GM20000 (cell line): ENCODE measurements at places on chromosomes 5 and 9.

DNA sequence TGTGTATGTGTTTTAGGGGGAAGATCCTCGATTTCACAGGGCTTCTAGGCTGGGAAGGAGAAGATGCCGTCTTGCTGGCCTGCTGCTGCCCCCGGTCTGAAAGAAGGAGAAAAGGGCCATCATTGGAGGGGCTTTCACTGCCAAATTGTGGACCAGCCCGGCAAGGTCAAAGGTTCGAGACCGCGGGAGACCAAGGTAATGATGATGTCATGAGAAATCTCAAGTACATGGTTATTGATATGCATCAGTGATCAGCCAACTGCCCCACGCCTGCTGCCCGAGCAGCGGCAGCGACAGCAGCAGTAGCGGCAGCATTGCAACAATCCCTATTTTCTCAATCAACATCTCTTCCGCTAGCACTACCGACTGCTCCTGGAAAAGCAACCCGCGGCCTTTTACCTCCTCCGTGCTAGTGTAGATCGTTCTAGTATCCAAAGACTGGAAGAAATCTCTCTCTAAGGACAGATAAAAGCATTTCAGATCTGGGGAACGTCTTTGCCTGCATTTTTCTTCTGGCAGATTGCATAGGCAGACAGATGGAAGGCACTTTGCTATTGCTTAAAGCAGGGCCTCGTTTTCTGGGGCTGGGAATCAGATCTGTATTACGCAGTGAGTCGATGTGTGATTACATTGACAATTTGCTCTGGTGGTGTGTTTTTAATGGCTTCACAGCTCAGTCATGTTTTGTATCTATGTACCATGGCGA lies 215.3 kb downstream of the MEF2C start:
- no peak for DNase-seq

DNA sequence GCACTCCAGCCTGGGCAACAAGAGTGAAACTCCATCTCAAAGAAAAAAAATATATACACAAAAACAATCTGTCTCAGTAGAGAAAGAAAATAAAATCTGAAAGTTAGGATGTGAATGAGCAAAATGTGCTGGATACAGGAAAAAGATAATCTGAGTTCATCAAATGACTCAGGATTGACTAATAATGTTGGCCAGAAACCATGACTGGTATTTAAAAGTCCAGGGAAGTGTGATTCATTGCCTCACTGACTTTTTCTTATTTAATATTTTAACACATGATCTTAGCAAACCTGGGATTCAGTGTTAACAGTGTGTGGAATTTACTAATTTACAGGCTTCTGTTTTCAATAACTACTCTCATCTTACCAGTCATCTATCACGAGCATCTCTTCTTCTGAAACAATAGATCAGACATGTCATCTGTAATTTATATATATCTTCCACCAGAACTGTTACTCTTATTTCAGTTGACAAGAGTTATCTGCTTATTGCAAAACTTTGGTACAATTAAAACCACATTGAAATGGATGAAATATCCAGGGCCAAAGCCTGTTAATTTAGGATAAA lies 256.7 kb downstream of the CDH12 start:
- DNase-seq = no peak

GRCh38 chr5:53431665-53432064 lies 48.8 kb upstream of the FST start:
- no peak for DNase-seq

DNA sequence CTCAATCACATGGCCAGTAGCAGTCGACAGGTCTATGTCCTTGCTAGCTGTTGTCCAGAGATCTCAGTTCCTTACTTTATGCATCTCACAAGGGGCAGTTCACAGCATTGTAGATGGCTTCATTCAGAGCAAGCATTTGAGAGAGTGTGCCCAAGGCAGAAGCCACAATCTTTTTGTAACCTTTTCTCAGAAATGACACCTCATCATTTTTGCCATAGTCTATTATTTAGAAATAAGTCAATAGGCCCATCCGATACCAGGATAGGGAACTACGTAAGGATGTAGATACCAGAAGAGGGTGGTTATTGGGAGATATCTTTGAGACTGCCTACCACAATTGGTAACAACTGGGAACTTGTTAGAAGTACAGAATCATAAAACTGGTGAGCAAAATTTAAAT lies 37.1 kb downstream of the LURAP1L start:
- no peak for DNase-seq

DNA sequence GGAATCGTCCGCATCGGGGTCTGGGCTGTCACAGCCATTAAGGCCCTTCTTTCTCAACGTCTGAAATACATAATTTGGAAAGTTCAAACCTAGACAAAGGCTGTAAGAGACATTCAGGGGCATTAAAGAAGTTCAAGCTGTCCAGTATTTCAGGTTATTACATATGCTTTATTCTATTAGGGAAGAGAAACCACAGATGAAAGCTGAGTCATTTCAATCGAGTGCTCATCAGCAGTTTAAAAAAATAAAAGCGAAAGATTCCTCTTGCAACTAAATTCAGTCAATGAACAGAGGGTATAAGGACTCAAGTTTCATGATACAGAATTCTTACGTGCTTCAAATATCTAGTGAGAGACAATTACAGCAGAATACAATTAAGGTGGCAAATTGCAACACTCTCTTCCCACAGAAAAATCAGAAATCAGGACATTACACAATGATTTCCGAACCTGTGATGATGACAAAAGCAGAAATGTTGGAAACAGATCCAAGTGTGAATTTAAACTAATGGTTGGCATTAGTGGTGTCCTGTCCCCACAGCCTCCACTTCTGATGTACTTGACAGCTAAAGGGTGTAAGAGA lies 121.6 kb downstream of the MEF2C start:
- DNase-seq = no peak

GRCh38 chr5:7066471-7067235 lies 329.3 kb upstream of the ADCY2 start:
- DNase-seq = no peak

DNA sequence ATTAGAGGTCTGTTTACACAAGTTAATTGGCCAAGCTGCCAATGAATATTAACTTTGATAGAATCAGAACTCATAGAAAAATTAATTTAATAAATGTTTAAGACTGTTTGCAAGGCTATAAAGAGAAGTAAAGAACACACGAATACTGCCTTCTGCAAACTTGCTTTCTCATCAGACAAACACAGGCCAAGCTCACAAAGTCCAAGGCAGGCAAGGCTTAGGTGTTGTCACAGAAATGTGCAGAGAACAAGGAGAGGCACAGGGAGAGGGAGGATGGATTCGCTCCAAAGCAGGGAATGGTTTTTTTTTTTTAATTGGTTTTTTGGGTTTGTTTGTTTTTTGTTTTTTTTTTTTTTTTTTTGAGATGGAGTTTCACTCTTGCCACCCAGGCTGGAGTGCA lies 43.4 kb downstream of the RETREG1 start:
- no peak for DNase-seq

DNA sequence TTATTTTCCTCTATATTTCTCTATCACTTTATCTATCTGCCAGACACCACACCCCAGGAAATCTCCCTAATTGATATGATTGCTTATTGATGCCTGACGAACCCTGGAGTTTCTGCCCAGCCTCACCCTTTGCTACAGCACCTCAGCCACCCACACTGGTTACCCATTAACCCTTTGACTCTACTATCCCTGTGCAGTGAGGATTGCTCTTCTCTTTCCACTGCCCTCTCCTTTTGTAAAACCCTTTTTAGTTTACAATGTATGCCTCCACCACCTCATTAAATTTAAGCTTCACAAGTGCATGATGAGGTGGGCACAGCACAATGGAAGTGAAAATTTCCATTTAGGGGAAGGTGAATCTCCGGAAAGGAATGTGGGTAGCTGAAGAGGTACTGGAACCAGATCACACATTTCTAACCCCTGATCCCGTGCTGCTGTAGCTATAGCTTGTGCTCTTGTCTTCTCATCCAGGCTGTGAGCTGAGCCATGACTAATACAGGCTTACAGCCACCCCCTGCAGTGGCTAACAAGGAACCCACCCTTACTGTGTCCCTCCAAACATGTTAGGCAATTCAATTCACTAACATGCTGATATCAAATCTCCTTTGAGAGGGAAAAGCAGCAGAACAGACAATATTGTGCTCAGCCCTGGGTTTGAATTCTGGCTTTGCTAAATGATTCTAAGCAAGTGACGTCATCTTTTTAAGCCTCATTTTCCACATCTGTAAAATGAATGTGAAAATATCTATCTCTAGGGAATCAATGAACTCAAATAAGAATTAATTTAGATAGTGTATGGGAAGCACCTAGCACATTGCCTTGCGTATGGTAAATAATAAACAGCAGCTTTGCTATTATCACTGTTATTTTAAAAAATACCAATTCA lies 186.9 kb upstream of the TRIM32 start:
- DNase-seq = no peak

GRCh38 chr5:1509346-1510085 lies 14.2 kb downstream of the LPCAT1 start:
- DNase-seq = no peak

GRCh38 chr5:72653586-72653985 lies 146.4 kb upstream of the ZNF366 start:
- no peak for DNase-seq

DNA sequence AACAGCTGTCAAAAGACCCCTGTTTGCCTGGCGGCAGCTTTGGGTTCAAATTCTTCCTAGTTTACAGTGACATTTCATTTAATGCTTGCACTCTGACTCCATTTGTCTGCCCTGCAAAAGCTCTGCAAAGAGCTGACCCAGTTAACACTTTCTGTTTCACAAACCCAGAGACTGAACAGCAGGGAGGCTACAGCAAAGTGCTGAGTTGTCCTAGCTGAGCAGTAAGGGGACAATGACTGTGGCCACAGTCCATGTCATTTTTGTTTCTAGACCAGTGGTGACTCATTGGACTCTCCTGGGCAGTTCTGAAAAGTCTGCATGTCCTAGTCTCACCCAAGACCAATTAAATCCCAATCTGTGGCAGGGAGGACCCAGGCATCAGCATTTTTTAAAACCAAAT lies 994.8 kb upstream of the WWC1 start:
- no peak for DNase-seq

DNA sequence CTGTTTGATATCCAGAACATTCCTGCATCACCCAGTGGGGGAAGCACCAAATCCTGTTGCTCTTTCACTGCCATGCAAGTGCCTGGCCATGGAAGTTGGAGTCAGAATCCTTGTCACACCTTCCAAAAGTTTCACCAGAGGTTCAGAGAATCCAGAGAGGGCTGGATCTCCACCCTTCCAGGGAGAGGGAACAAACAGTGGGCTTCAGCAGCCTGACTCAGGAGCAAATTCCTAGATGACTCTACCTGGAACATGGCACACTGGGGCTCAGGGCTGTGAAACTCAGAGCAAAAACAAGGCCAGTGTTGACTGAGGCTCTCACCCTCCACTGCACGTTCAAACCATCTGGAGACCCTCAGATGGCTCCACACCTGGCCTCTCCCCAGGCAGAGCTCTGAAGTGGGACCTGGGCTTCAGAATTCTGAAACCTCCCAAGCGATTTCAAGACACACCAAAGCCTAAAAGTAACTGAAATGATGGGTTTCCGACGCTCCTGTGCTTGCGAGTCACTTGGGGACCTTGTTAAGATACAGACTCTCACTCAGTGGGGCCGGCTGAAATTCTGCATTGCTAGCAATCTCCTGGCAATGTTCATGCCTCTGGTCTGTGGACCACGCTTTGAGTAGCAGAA lies 205.9 kb downstream of the AUH start:
- DNase-seq = no peak

DNA sequence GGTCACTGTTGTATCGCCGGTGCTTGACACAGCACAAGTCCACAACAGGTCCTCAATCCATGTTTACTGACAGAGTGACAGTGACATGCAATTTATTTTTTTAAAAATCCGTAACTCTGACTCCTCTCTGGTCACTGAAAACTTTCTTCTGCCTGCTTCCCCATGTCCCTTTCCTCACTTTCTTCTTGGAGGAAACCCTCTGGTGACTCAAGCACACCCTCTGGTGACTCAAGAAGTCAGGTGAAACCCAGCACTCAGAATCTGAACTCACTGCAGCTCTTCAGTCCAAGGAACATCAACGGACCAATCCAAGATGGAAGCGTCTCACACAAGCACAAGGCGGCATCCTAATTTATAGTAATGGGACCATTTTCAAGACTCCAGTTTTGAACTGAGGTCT lies 245.9 kb downstream of the FSTL4 start:
- DNase-seq = no peak

- DNase-seq = no peak
Measured at GRCh38 chr5:79954620-79955019, 36.4 kb downstream of the MTX3 start.

- no peak for DNase-seq
Measured at GRCh38 chr9:109341561-109341960, 20.7 kb upstream of the EPB41L4B start.

- no peak for DNase-seq
Measured at GRCh38 chr5:168939156-168939800, 360.1 kb upstream of the PANK3 start.

DNA sequence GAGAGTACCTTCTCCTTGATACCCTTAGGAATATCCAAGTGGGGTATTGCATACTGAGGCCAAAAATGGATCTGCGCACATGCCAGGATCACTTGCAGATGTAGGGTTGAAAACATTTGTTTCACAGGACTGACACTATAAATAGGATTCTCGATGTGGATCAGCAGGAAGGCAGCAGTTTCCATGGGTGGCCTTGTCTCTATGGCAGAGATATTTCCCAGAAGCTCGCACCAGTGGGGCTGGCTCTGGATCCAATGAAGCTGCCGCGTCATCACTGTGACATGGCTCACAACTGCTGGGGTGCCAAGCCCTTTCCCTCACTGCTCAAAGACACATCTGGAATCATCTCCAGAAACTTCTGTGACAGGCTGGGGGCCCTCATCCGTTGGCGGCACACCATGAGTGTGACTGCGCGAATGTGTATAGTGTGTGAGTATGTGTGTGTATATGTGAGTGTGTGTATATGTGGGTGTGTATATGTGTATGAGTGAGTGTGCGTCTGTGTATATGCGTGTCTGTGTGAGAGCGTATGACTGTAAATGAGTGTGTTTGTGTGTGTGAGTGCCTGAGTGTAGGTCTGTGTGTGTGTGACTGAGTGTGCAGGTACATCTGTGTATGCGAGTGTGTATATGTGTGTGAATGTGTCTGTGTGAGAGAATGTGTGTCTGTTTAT lies 182.5 kb downstream of the GAS1 start:
- DNase-seq = no peak

- no peak for DNase-seq
Measured at GRCh38 chr9:125460883-125461635, 199.4 kb downstream of the GAPVD1 start.

DNA sequence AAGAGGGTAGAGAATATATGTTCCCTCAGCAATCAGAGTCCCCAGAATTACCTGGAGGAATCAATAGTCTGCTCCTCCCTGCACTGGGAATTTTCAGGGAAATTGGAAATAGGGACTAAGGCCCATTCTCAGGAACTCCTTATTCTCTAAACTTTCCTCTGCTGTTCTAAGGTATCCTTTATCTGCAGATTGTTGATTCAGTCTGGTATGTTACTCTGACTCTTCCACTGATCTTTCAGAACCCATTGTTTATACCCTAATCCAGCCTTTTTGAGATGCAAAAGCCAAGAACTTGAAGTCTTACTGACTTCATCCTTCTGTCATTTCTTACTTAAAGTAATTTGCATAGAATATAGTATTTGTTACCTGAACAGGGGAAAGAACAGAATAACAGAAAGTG lies 143.5 kb upstream of the PPP1R2B start:
- DNase-seq = no peak

DNA sequence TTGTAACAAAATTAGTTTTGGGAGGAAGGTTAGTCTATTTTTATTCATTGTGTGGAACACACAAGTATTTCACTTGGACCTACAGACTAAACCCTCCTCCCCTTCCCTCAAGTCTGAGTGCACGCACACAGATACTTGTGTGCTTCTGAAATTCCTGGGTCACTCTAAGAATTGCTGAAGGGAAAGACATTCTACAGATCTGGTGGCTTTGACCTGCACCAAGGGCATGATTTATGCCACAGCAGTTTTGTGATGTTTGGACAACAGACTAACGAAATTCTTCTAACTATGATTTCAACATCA lies 150.5 kb downstream of the ARL15 start:
- DNase-seq = no peak
